ENCODE measurements at places on chromosomes 11 and 22.
A peak's percentile ranks its signal among the peaks of the same experiment; 100 is the strongest.

GRCh38 chr11:43708776-43709175 is 28.2 kb downstream of the HSD17B12 start:
- DNase-seq: no peak

DNA sequence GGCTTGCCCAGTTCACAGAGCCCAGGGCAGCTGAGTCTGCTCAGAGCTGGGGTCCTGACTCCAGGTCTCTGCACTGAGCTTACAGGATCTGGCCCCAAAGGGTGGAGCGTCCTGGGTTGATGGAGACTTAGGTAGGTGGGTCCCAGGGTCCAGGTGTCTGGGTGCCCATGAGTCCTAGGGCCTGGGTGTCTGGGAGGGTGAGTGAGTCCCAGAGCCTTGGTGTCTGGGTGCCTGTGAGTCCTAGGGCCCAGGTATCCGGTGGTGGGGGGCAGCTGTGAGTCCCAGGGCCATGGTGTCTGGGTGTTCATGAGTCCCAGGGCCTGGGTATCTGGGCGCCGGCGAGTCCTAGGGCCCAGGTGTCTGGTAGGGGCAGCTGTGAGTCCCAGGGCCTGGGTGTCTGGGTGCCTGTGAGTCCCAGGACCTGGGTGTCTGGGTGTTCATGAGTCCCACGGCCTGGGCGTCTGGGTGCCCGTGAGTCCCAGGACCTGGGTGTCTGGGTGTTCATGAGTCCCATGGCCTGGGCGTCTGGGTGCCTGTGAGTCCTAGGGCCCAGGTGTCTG is 1505.6 kb downstream of the BRD1 start:
- no peak for DNase-seq

GRCh38 chr11:108035690-108036089 is 27.0 kb downstream of the CUL5 start:
- no peak for DNase-seq

GRCh38 chr11:61125310-61125684 is 23.0 kb downstream of the CD5 start:
- DNase-seq: no peak

- DNase-seq: no peak
Measured at GRCh38 chr22:20975541-20976290, 6.4 kb upstream of the LZTR1 start.

DNA sequence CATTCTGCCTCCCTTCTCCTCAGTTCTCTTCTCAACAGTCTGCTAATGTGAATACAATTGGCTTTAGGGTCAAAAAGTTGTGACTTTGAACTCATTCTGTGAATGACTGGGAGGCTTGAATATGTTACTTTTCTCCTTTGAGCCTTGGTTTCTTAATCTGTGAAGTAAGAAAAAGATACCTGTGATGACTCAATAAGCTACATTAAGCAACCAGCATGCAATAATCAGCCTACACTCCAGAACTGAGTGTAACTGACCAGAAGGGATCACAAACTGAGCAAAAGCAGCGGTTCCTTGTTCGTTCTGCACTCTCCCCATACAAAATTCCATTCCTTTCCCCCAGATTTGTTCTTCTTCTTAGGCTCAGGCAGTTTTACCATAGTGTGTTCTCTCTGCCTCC is 23.4 kb downstream of the ZNF202 start:
- DNase-seq: no peak

- DNase-seq: peak; percentile 67
Measured at GRCh38 chr11:65651589-65652510, 10.9 kb downstream of the RELA start.

- DNase-seq: no peak
Measured at GRCh38 chr11:97722065-97722464, 1298.7 kb upstream of the CNTN5 start.

Data from right forelimb (tissue), 1 donor.